ENCODE measurements at places on chromosomes 3 and 15. TPM values are rescaled to one million over a fixed set of nuclear protein-coding genes. Genes with fewer than 3 reads are reported as not detected.

Gene GABRR3
- not detected for polyA plus RNA-seq

Gene SATB1
- 24.1 TPM for polyA plus RNA-seq

Gene EPHA6
- polyA plus RNA-seq: 0.12 TPM

Gene TLR9
- 0.19 TPM for polyA plus RNA-seq

Gene SFMBT1
- 5.6 TPM for polyA plus RNA-seq

Gene CKMT1A
- 40.5 TPM for polyA plus RNA-seq

Gene EIF4E3
- 7.2 TPM for polyA plus RNA-seq

Gene ADAMTSL3
- polyA plus RNA-seq: 0.98 TPM

Gene SLC22A14
- not detected for polyA plus RNA-seq

Gene P2RY1
- 0.49 TPM for polyA plus RNA-seq

Gene NME9
- 1.8 TPM for polyA plus RNA-seq

Gene P3H2
- polyA plus RNA-seq: 1.0 TPM

Gene ZIC4
- polyA plus RNA-seq: 0.49 TPM

Gene SLC27A2
- polyA plus RNA-seq: 5.2 TPM

Gene ZMYND10
- polyA plus RNA-seq: 18.3 TPM

Gene CGNL1
- 9.1 TPM for polyA plus RNA-seq

Gene PROS1
- 3.3 TPM for polyA plus RNA-seq

Gene GPR15
- not detected for polyA plus RNA-seq

Gene NAALADL2
- polyA plus RNA-seq: 0.80 TPM
